ENCODE measurements at places on chromosomes 1 and 21.

DNA sequence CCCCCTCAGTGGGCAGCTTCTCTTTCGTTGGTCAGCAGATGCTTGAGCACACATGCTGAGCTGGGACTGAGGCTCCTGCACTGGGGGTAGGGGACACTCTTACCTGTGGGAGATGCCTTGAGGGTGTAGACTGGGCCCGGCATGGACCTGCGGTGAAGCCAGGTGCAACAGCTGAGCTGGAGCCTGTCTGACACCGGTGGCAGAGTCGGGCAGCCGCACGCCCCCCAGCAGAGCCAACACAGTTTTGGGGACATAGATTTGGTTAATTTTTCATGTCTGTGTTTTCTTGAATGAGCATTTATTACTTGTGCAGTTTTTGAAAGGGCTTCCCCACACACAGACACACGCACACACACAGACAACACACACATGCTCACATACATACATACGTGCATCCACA is 5.9 kb upstream of the HES5 start:
- no peak for DNase-seq

- no peak for DNase-seq
These were observed 403.3 kb downstream of the KCTD3 start for GRCh38 chr1:215970406-215970805.

- no peak for DNase-seq
These were observed 15.2 kb upstream of the KDM4A start for GRCh38 chr1:43634721-43635120.

DNA sequence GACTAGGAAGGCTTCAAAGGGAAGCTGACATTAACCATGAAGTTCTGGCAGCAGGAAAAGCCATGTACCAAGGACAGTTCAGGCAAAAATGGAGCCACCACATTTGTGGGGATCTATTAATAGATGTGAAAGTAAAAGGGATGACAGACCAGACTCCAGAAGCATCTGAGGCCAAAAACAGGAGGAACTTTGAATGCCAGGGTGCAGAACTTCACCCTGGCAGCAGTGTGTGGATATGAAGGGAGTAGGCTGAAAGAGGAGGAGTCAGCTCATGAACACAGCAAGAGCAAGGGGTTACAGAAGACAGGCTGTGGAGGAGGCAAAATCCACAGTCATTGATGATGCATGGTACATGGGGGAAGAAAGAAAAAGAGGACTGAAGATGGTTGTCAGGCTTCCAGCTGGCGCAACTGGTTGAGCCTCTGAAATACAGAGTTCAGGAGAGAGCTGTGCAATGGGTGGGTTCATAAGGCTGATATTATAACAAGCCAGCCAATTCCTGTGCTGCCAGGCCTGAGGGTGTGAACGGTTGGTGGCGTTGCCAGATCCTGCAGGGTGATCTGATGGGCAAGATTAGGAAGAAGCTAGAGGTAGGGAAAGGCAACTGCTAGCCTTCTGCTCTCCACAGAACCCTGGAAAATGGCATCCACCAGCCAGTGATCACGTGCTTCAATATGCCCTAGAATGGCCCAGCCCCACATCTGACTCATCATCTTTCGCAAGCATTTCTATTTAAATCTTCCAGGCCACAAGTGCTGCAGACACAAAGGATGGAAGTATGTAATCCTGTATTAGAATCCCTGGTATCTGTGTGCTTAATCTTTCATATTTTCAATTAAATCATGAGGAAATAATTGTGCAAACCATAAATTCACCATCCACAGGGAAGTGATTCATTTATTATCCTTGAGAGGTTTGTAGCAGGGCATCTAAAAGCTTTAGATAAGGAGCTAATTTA is 81.9 kb downstream of the SLC25A24 start:
- DNase-seq = no peak

DNA sequence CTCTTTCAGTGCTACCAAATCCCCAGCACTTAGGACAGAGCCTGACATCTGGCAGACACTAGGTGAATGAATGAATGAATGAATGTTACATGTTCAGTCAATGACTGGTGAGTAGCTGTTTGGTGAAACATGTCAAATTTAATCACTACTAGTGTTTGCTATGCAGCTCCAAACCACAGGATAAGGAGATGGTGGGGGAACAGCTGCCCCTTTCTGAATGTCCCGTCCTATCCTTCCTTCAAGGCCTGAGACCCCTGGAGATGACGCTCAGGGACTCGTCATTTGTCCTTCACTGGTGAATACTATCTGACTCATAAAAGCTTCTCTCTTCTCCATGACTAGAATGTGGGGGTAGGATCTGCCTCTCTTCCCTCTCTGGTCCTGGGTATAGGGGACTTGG is 175.4 kb downstream of the HIVEP3 start:
- DNase-seq = no peak
